Stimulated activated CD4-positive, alpha-beta T cell treated with anti-CD3 and anti-CD28 coated beads, Interleukin-2, amount 100 ng/mL, for 48 hours (primary cell): ENCODE measurements at places on chromosomes 11 and 22.

DNA sequence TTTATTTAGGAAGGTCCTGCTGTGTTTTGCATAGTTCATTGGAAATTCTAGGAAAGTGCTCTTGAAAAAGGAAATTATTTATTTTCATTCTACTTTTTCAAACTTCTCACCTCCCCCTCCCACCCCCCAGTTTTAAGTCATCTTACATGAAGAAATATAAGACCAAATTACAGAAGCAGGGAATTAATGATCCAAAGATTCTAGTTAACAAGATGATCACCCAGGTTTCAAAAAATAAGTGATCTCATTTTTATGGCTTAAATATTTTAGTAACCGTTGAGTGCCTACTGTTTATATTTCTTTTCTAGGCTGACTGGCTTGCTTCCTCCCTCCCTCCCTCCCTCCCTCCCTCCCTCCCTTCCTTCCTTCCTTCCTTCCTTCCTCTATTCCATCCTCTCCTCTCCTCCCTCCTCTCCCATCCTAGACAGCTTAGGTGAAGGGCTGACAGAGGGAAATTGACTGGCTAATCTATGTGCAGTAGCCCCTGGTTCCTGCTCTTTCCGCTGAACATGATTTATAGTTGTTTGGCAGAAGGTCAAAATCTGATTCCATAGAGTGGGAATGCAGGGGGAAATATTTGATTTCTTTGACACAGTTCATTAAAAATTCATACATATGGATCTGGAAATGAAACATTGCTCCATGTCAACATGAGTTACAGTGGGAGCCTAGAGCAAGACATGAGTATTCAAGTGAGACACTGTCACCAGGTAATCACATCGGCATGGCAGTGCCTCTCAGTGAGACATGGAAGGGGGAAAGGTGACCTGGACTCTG, 123.4 kb downstream of the COMMD9 start:
- DNase-seq, result no peak

DNA sequence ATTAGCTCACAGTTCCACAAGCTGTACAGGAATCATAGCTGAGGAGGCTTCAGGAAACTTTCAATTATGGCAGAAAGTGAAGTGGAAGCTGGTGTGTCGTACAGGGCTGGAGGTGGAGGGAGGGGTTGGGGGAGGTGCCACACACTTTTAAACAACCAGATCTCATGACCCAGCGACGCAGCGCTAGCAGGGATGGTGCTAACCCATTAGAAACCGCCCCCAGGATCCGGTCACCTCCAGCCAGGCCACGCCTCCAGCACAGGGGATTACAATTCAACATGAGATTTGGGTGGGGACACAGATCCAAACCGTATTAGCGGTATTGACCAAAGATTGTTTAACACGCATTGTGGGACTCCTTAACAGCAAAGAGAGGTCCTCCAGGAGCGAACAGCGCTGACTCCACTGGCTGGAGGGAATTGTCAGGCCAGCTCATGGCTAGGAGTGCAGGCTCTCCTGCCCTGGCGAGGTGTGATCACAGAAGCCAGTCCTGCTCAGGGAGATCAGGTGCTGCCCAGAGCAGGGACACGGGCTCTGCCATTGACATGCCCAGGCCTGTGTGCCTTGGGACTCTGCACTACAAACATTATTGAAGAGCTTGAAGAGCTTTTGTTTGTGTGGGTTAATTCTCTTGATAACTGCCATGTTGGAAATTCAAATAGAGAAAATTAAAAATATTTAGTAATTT, 215.3 kb downstream of the TBC1D22A start:
- DNase-seq, result no peak

GRCh38 chr22:50640857-50641647, 13.1 kb upstream of the ARSA start:
- DNase-seq, result no peak

- DNase-seq, result no peak
Measured at GRCh38 chr11:75487365-75487764, 38.4 kb downstream of the GDPD5 start.

DNA sequence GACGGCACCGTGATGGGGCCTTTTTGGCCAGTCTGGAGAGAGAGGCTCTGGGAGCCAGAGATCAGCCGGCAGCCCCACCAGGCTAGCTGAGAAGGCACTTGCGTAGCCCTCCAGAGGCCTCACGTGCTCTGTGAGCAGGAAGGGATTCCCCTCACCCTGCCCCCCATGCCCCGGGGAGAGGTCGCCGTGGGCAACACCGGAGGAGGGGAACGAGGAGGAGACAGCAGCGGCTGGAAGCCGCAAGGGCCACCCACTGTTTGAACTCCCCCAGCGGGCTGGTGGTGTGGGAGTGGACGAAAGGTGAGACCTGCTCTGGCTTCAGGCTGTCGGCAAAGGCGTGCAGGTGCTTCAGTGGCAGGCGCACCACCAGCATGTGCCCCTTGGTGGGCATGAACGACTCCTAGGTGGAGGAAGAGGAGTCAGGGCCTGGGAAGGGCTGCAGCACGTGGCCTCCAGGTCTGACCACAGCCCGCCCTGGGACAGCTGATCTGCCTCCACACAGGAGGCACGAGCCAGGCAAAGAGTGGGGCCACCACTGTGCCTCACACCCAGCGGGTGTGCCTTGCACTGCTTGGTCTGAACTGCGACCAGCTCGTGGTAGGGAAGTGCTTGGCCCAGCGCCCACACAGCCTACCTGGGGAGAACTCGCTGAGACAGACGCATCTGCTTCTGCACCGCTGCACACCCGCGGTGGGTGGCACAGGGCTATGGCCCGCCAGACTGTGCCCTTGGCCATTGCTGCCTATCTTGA, 99.9 kb downstream of the MED15 start:
- DNase-seq, result no peak

GRCh38 chr11:16669799-16670415, 68.5 kb upstream of the C11orf58 start:
- no peak for DNase-seq

- DNase-seq, result no peak
Measured at GRCh38 chr11:119180729-119181676, 4.3 kb upstream of the NHERF4 start.
